Fibroblast of villous mesenchyme (primary cell): ENCODE measurements at places on chromosomes 3 and 15. TPM values are rescaled to one million over a fixed set of nuclear protein-coding genes. Genes with fewer than 3 reads are reported as not detected.

DNA sequence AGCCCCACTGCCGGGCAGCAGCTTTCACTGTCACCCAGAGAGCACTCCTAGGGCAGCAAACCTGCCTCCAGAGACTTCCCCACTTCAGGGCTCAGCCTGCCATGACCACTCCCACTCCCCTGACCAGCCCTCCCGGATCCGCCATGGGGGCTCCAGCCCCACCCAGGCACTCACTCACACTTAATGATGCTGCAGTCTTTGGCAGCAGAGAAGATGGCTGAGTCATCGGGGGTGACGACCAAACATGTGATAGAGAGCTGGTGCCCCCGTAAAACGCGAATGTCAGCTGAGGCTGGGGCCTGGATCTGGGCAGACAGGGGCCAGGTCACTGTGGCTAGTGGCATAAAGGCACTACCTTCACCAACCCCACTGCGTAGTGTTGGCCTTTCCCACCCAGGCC, 4.7 kb downstream of the RRP9 start:
- no peak for DNase-seq

DNA sequence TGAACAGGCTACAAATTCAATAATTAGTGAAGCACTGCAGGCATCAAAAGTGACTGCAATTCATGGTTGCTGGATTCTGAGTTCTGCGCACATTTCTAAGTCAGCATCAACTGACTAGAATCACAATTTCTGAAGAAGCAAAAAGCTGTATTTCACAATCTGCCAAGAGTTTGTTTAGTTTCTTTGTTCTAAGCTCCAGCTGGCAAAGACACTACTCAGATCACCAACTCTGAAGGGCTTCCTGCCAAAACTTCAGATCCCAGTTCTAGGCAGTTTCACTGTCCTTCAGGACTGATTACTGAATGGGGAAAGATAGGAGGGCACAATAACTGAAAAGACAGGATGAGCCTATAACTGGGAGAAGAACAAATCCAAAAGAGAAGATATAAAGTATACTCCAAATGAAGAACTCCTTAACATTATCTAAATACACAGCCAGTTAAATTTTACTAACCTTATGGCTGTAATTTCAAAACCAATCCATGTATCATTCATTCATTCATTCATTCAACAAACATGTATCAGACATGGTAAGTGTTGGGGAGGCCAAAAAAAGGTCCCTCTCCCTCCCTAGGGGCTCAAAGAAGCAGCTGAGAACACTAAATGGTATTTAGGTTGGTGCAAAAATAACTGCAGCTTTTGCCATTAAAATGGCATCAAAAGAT, 17.1 kb downstream of the TJP1 start:
- DNase-seq = peak; percentile 87

Gene UMPS
- 17.4 and 31.1 TPM in 2 replicates for total RNA-seq

Gene DAZL
- total RNA-seq = not detected in 2 replicates

Gene AGBL1
- not detected in 2 replicates for total RNA-seq
